ENCODE measurements at places on chromosomes 1 and 21.
A peak's percentile ranks its signal among the peaks of the same experiment; 100 is the strongest.

DNA sequence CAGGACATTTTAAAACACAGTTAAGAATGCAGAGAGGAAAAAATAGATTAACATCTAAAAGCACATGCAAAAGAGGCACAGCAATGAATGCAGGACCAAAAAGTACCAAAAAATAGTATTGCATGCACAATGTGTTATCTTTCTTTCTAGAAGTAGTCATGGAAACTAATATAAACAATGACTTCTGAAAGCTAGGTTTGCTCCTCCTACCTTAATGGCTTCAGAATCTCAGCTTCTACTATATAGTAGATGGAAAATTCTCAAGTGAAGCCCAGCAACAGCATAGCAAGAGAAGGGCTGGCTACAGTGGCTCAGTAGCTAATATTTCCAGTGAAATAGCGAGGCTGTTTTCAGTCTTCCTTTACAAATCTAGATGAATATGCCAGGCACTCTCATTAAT, 125.1 kb downstream of the CRB1 start:
- no peak for DNase-seq

- DNase-seq: no peak
Measured at GRCh38 chr1:169105434-169106094, 926 bp upstream of the ATP1B1 start.

GRCh38 chr1:54500107-54500431, 48.0 kb upstream of the ACOT11 start:
- DNase-seq: no peak

DNA sequence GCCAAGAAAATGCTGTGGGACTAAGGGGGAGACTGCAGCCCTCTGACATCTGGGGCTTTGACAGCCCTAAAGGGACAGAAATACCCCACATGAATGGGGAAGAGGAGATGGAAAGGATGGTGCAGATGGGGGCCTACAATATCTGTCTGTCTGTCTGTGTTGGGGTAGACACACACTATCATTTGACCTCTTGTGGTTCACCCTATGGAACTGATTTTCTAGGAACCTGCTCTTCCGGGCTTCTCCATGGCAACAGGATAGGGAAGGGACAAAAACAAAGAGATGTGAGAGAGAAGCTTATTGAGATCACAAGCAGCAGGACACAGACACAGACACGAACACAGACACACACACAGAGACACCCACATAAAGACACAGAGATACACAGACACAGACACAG, 17.1 kb downstream of the KIF21B start:
- no peak for DNase-seq

GRCh38 chr1:171252482-171252881, 4.2 kb downstream of the FMO1 start:
- DNase-seq: no peak

DNA sequence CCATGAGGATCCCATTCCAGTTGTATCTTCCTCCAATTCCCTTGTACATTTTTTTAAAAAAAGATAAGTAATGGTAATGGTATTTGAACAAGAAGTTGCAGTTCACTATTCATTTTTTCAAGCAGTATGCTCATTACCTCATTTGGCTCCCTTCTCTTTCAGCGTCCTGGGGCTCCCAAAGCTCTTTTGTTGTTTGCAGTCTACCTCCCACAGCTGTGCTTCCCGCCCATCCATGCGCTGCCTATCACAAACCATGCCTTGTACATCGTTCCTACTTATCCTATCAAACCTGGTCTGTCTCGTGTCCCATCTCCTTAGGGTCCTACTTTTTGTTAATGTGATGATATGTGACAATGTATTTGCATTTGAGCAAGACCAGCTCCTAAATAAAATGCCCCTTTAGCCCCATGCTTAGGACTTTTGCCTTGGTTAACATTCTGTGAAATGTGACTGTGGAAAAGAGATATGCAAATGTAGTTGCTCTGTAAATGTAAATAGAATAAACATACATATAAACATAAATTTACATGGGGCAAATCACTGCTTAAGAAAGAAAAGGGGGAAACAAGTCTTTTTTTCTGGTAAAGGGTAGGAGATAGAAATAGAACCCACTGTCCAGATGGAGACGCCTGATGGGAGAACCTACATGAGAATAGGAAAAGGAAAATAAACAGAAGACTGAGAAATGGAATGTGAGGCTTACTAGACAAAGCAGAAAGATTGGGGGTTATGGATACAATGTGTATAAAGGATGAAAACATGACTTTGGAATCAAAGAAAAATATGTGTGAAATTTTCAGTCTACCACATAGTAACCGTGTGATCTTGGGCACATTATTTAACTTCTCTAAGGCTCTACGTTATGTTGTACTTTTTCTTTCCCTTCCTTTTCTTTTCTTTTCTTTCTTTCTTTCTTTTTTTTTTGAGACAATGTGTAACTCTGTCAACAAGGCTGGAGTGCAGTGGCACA, 59.8 kb upstream of the PLXNA2 start:
- no peak for DNase-seq

- DNase-seq: no peak
Measured at GRCh38 chr1:95146637-95147036, 29.5 kb downstream of the TLCD4 start.

- no peak for DNase-seq
Measured at GRCh38 chr1:182200025-182200812, 138.7 kb upstream of the ZNF648 start.

DNA sequence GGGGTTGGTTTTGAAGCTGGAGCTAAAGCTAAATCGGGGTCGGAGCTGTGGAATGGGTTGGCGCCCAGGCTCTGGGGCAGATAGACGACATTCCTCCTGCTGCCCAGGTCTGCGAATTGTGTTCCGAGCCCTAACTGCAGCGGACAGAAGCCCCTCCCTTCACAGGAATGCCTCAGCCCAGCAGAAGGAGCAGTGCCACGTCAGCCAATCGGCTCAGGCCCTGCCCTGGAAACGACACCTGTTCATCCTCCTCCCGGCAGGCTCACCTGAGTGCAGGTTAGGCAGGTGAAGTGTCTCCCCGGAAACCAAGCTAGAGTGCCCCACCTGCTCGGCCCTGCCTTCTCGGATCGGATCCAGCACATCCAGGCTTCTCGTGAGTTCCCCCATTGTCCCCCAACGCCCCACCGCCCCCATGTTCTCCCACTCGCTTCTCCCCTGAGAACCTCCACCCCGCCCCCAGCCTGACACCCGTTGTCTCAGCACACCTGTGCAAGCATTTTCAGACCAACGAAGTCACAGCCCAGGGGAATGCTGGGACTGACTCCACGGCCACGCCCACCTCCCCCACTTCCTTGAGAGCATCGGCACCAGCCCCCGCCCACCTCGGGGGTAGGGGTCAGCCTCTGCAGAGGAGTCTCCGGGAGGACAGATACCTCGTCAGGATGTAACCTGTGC, 775 bp downstream of the TMEM125 start:
- no peak for DNase-seq

DNA sequence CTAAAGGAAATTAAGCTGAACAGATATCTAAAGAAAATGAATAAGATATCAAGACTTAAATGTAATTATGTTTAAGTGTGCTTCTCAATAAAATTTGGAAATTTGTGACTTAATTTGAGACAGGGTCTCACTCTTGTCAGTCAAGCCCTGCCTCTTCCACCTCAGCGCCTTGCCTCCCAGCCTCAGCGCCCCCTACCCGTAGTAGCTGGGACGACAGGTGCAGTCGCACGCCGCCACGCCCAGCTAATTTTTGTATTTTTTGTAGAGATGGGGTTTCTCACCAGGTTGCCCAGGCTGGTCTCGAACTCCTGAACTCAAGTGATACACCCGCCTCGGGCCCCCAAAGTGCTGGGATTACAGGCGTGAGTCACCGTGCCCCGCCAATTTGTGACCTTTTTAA, 117.0 kb downstream of the CLEC20A start:
- DNase-seq: no peak

DNA sequence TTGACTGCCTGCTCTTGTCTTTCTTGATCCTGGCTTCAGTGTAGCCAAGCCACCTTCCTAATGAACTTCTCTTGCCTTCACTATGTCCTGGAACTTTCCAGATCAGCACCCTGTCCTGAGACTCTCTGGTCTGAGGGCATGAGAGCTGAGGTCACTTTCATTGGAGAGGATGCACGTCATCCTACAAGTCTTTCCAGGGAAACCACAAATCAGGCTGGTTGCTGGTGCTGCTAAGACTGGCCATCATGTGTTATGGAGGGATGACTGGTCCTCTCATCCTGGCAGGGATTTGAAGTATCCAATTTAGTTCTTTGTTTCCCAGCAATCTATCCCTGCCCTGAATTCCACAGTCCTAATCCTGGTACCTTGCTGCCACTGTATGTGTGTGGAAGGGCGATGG, 228.6 kb downstream of the GPATCH2 start:
- no peak for DNase-seq

- DNase-seq: no peak
Measured at GRCh38 chr1:110393691-110394492, 3.1 kb upstream of the SLC16A4 start.

DNA sequence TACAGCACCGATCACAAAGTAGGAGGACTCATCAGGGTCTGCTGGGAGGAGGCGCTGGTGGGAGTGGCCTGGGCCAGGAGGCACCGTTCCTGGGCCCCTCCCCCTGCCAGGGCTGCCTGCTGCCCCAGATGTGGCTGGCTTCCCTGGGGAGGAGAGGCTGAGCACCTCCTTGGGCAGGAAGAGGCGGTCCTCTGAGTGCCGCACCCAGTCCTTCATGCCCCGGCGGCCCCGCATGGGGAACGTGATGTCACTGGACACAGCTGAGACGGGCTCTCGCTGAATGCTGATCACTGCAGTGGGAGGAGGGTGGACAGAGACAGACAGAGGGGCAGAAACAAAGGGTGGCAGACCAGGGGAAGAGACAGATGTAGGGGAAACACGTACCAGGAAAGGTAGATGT, 24.8 kb downstream of the ADGRB2 start:
- DNase-seq: no peak

- no peak for DNase-seq
Measured at GRCh38 chr1:36160388-36160948, 4.5 kb downstream of the MAP7D1 start.

DNA sequence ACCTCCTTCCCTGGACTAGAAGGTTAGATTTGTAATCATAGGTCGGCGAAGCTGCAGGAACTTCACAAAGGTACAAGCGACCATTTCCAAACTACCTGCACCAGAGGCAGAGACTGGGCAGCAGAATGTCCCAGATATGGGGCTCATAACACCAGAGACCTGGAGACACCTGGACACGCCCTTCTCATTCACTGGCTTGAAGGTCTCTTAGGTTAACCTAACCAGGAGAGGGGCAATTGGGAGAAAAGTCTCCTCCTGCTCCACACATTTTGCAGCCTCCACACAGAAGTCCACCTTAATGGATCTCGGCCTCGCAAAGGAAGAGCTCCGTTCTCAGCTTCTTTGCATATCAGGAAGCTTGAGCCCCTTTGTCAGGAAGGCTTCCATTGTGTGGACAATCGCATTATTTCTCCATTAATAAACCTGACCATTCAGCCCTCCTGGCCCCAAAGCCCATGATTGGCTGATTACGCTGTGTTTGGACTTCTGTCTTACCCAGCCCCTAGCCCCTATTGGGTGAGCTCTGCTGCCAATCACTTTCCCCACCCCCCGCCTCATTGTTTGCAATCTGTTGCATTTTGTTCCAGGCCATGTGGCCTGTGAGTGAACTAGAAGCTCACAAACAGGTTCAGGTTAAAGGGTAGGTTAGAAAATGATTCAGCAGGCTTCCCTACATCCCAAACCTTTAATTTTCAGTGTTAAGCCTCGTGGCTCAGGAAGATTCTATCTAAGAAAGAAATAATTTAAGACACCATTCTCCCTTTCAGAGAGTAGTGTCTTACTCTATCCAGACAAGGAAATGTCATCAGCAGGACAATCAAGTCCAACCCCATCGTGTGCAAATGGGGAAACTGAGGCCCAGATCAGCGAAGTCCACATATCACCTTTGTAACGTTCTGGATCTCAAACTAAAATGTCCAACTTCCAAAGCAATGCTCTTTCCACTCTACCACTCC, 2.8 kb downstream of the MYCL start:
- DNase-seq: no peak

- peak; percentile 42 for DNase-seq
Measured at GRCh38 chr1:41666981-41667631, 182.6 kb upstream of the EDN2 start.

- DNase-seq: no peak
Measured at GRCh38 chr1:92126088-92126487, 45.9 kb downstream of the BTBD8 start.

DNA sequence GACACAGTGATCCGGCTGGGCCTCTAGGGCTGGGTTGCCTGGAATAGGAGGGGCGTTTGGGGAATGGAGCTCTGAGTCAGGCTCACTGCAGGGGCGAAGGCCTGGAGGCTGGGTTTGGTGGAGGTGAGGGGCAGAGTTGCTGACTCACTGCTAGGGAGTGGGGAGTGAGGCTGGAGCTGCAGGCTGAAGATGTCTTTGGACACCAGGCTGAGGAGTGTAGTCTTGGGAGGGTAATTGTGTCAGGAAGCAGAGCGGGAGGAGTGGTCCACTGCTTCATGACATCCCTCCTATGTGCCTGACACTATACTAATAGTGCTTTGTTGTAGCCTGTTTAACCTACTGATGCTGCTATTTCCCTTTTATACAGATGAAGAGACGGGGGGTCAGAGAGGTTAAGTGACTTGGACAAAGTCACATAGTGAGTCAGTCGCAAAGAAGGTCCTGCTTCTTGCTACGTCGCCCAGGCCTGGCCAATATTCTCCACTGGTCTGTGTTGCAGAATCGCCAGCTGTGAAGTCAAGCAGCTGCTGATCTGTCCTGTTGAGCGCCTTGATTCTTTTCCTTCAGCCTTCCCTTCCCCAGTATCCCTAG, 13.6 kb downstream of the ACTL8 start:
- no peak for DNase-seq

DNA sequence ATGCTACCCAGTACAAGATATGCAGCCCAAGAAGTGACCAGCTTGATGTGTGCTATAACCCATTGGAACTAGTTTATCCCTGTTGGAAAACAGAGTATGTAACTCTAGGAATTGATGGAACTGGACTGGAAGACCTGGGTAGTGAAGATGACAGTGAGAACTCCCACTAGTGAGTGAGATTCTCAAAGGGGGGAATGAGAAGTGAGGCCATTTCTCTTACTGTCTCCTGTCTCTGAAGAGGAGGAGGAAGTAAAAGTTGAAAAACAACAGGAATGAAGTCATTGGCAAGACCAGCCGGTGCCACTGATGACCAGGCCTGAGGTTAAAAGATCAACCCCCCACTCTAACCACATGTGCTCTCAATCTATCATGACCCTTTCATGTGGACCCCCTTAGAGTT, 20.9 kb downstream of the PLA2G2F start:
- no peak for DNase-seq
